ENCODE measurements at places on chromosomes 5 and 9.

GRCh38 chr9:68669218-68669617 is 35.8 kb upstream of the PIP5K1B start:
- no peak for DNase-seq

GRCh38 chr5:122175852-122176251 is 46.5 kb downstream of the ZNF474 start:
- DNase-seq = no peak

DNA sequence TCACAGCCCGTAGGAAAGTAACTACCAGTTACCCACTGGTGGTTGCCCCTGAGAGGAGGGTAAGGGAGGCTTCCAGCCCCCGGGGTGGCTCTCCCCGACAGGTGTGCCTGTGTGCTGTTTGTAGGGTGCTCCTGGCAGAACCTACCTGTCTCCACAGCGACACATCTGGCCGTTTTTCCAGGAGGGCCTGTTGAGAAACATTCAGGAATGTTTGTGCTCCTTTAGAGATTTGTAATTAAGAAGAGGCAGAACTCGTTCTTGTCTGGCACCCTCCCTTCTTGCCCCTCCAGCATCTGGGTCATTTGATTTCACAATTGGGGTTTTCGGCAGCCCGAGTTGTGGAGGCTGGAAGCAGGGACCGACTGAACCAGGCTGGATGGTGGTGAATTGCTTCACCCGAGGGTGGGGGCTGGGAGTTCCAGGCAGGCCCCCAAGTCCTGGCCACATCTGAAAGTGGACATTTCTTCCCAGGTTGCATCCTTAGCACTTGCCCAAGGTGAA is 74.2 kb downstream of the WWC1 start:
- no peak for DNase-seq

DNA sequence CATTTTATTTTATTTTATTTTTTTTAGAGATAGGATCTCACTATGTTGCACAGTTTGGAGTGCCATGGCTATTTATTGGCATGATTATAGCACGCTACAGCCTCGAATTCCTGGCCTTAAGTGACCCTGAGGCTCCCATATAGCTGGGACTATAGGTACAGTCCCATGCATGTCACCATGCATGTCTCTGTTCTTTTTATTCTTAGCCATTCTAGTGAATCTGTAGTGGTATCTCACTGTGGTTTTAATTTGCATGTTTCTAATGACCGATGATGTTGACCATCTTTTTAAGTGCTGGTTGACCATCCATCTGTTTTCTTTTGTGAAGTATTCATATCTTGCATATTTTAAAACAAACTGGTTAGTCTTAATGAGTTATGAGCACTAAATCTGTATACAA is 76.1 kb downstream of the SLC44A1 start:
- no peak for DNase-seq

DNA sequence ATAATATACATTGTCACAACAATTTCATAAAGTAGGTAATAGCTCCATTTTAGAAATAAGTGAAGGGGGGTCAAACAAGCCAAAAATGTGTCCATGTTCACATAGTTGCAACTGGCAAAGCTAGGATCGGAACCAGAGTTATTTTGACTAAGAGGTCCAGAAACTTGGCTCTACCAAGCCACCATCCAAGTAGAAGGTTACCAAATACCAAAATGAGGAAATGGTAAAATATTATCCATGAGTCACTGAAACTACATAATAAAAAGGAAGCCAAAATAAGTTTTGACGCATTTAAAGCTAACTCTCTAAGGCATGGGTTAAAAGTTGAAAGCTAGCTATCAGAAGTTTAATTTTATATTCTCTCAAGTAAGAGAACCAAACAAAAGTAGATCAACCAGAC is 886.9 kb upstream of the DMAC1 start:
- DNase-seq = peak; percentile 4

DNA sequence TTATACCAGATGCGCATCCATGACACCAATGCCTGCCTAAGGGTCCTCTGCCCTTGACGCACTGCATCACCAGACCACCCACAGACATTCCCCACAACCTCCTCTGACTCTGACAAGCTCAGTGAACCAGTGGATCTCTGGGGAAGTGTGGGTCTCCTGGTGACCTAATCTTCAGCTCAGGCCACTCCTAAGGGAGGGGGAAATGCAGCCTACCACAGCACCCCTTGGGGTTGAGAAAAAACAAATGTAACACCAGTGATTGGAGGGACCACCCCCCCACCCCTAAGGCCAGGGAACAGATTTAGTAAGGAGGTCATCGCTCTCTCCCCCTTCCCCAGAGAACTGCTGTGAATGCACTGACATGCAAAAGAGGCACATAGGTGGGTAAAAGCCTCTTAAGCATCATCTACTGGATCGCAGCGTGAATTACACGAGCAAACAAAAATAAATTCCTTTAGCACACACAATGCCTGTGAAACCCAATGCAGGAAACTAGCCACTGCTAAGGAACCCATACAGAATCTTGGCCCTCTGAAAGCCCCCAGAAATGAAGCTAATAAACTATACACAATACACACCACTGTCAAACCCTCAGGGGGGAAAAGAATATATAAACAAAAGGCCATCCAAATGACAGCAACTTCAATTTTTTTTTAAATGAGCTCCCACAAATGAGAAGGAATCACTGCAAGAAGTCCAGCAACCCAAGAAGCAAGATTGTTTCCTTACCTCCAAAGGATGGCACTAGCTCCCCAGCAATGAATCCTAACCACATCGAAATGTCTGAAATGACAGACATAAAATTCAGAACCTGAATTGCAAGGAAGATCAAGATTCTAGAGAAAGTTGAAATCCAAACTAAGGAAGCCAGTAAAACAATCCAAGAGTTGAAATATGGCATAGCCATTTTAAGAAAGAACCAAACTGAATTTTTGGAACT is 513.7 kb upstream of the PTGER4 start:
- DNase-seq = peak; percentile 24

GRCh38 chr9:5846501-5846921 is 13.6 kb upstream of the ERMP1 start:
- peak; percentile 86 for DNase-seq

- no peak for DNase-seq
Measured at GRCh38 chr5:92471861-92472260, 1088.7 kb upstream of the ARRDC3 start.

GRCh38 chr5:137300411-137301240 is 198.5 kb downstream of the SPOCK1 start:
- no peak for DNase-seq

- no peak for DNase-seq
Measured at GRCh38 chr5:67495072-67495471, 298.5 kb upstream of the CD180 start.

GRCh38 chr9:35558185-35558584 is 46.9 kb upstream of the TESK1 start:
- no peak for DNase-seq

Measured in suppressor macrophage (primary cell).